ENCODE measurements at places on chromosomes 4 and X. TPM values are rescaled to one million over a fixed set of nuclear protein-coding genes. Genes with fewer than 3 reads are reported as not detected.

MAP3K15 gene
- 0.43 TPM for total RNA-seq

PAGE5 gene
- 0.85 TPM for total RNA-seq

CLDN34 gene
- not detected for total RNA-seq

DNA sequence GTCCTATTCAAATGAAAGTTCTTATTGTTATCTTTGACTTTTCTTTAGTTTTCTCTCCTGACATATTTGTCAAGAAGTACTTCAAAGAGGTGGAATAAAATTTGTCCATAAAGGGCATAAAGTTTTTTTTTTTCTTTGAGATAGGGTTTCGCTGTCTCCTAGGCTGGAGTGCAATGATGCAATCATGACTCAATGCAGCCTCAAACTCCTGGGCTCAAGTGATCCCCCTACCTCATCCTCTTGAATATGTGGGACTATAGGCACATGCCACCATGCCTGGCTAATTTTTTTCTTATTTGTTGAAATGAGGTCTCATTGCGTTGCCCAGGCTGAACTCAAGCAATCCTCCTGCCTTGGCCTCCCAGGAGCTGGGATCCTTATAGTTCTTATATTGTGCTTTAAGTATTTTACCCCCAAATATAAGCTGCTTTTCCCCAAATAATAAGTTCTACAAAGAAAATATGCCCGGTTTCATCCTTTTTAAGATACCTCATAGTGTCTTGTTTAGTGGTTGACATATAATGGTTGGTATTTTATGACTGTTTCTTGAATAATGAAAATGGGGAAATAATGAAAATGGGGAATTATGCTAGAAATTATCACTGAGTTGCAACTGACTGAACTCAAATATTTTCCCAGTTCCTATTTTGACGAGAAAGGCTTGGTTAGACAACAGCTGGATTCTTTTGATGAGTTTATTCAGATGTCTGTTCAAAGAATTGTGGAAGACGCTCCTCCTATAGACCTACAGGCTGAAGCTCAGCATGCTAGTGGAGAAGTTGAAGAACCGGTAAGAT is 11.6 kb downstream of the POLR2B start:
- DNase-seq: no peak

- no peak for DNase-seq
Measured at GRCh38 chr4:183396227-183396637, 48.2 kb upstream of the CDKN2AIP start.

GRCh38 chrX:10892621-10893225 is 218.4 kb upstream of the HCCS start:
- DNase-seq: no peak

- no peak for DNase-seq
Measured at GRCh38 chr4:13093170-13093569, 391.0 kb downstream of the RAB28 start.

- no peak for DNase-seq
Measured at GRCh38 chr4:158157412-158157811, 15.4 kb downstream of the GASK1B start.

DNA sequence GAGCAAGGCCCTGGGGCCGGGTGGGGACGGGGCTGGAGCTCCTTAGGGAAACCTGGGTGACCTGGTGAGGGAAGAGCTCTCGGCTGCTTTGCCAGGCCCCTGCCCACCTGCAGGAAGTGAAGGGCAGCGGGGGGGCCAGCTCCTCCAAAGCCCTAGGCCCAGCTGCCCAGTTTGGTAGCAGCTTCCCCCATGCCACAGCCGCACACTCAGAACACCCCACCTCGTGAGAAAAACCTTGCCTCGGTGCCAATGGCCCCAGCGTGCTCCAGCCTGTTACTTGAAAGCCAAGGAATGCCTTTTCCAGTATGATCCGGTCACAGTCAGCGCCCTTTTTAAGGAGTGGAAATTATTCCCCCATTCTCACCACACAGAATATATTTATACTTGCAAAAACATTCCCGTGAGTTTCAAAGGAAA is 38.3 kb downstream of the ACOX3 start:
- DNase-seq: no peak

DNA sequence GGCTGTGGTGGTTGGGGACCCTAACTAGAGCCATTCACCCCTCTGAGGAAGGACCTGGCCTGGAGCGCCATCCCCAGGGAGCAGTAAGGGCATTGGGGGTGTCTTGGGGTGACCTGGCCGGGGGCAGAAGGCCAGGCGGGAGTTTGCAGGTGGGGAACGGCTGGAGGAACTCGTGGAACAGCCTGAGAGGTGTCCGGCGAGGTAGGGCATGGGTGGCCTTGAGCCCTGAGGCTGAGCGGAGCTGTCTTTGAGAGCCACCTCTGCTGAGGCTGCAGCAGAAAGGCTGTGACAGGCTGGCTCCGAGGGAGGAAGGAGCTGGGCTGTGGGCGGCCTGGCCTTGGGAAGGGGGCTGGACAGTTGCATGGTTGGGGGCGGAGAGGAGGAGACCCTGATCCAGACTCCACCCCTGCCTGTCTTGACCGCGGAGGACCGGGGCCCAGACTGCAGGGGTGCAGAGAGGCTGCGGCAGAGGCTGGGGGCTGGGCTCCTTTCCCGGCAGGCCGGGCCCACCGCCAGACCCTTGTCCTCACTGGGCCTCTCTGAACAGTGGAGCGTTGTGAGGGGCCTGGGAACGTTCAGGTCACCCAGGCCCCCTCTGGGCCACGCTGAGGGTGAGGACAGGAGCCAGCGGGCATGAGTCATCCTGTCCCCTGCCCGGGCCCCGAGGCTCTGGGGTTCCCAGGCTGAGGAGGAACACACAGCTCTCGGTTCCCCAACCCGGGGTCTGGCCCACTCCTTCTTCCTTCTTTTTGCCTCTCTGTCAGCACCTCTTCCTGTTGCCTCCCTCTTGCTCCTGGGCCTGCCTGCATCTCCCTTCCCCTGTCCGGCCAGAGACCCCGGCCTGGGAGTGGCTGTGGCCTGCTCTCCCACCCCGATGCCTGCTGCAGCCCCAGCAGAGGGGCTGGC is 8.1 kb downstream of the SH3BP2 start:
- peak; percentile 45 for DNase-seq

DNA sequence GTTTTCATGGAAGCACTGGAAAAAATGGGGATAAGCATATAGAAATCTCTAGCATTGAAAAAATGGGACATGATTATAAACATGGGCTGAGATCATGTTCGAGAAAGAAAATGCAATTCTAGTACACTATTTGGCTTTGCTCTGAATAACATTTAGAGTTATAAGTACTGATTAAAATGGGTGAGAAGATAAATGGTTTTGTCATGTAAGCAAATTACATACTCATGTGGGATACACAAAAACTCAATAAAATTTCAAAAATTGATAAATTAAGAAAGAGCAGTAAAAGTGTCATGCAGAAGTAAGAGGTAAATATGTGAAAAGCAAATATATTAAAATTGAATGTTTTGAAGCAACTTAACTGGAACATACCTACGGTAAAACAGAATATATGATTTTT is 99.6 kb downstream of the GRIA2 start:
- no peak for DNase-seq

DNA sequence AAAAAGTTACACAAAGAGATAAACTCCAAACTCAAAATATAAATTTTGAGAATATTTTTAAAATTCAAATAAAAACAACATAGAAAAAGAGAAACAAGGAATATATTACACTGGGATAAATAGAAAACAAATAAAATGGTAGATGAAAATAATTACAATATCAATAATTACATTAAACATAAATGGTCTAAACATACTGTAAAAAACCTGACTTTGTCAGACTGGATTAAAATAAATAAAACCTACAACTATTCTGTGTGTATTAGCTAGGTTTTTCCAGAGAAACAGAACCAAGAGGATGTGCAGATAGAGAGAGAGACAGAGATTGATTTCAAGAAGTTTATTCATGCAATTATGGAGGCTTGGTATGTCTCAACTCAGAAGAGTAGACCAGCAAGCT is 126.5 kb downstream of the LRBA start:
- DNase-seq: no peak

DNA sequence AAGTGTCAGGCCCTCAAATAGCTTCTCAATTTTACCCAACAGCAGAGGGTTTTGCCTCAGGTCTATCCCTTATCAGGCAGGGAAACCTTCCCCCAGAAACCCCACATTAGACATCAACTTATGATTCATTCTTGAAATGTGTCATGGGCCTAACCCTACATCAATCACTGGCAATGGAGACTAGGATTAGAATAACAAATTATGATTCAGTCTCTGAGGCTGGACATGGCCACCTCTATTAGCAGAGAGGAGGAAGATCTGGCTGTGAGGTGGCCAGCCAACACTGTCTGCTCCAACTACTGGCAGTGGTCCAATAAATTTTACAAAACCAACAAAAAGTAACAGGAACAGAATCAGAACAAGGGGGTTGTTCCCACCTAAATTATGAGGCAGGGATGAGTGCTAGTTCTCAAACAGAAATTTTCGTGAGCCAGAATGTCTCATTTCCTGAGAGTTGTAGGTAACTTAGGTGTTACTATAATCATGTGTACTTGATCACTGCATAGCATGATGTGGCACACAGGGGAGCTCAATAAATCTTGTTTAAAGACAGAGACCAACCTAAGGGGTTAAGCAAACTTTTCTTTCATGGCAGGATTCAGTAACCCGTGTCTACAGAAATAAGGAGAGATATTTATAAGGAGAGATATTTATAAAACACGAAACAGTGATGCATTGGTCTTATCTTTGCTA is 126.8 kb downstream of the NFKB1 start:
- DNase-seq: no peak

Data from activated naive CD8-positive, alpha-beta T cell treated with anti-CD3 and anti-CD28 coated beads, Interleukin-2, amount 10 ng/mL, durations not matched to agents 7 days and 5 days (primary cell).